ENCODE measurements at places on chromosomes 3 and 15.

- no peak for DNase-seq
These were observed 15.5 kb upstream of the PCSK6 start for GRCh38 chr15:101504866-101505609.

- peak; percentile 75 for DNase-seq
These were observed 8.4 kb upstream of the MINDY2 start for GRCh38 chr15:58762731-58763130.

GRCh38 chr3:66076861-66077470, 38.2 kb upstream of the MAGI1 start:
- no peak for DNase-seq

DNA sequence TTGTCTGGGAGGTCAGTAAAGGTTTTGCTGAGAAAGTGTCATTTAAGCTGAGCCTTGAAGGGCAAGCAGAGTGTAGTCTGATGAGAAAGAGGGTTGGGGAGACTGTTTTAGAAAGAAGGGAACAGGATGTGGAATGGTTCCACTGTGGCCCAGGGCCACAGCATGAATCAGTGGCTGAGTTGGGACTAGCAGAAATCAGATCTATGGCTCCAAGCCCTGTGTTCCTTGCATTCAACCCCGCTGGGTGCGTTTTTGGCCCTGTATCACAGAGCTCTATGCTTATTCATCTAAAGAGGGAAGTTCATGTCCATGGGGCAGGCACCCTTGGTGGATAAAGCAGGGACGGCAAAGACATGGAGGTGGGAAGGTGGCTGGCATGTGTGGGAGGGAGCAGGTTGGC, 151.3 kb downstream of the CACNA1D start:
- DNase-seq: no peak

DNA sequence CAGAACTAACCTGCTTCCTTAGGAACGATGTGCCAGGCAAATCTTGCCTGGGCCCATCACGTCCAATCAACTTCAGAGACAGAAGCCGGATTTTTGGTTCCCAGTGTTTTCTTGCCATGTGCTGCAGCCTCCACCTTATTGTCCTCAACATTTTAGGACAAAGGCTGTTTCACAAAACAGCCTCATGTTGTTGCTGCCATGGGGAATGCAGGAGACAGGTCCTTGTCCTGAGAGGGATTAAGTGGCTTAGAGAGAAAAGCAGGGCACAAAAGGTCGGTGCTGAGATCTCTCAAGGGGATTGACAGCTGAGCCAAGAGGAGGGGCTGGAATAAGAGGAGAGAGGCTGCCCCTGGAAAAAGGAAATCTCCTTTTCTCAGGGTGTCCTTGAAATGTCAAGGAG, 11.3 kb upstream of the NMNAT3 start:
- no peak for DNase-seq

DNA sequence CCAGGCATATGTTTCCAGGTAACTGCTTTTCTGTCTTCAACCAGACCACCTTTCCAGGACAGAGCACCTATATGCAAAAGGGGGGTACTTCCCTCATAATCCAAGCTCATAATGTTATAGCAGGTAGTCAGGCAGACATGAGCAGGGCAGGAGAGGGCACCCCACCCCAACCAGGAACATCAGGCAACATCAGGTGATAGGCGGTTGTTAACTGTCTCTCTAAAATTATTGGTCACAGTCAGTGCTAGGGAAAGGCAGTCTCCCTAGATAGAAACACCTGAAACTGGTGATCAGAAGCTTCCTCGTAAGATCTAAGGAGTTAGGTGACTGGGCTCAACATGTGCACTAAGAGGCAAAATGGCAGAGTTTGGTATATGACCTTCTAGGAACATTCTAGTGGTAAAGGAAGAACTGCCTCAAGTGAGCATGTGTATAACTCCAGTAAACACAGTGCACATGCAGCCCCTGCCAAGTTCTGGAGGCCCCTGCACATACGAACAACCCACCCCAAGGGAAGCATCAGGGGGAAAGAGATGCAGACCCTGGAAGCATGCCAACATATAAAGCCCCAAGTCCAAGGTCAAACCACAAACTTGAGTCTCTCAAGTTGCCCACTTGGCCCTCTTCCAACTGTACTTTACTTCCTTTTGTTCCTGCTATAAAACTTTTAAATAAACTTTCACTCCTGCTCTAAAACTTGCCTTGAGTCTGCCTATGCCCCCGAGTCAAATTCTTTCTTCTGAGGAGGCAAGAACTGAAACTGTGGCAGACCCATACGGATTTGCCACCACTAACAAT, 270.9 kb downstream of the ULK4 start:
- no peak for DNase-seq

DNA sequence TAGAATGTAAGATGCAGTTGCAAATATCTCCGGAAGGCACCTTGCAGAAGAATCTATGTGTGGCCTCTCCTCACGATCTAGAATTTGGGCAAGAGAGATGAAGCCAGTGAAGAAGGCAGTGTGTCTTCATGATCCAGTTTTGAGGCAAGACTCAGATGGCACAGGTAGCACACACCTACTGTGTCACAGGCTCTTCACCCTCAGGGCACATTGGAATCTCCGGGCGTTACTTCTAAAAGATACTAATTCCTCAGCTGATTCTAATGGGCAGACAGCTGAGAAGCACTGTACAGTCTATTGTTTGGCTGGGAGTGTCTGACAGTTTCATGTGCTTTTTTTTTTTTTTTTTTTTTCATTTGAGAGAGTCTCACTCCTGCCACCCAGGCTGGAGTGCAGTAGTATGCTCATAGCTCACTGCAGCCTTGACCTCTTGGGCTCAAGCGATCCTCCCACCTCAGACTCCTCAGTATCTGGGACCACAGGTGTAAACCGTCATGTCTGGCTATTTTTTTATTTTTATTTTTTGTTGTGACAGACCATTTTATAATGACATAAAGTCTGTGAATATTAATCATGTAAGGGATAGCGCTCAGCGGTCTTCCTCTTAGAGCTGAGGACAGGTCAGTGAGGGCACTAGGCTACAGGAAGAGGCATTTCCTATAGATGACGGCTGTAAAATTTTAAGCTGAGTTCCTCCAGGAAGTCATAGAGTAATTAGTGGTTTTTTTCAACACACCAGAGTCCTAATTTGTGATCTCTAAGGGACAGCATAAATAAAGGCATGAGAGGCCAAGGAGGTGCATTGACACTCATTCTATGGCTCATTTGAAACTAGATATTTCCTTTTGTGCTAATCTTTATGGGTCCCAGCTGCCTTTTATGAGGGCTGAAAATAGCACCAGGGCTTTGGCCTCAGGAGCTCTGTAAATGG, 4.0 kb downstream of the C3orf52 start:
- DNase-seq: no peak

- DNase-seq: no peak
These were observed 139.1 kb downstream of the SAMMSON start for GRCh38 chr3:70138606-70139005.

DNA sequence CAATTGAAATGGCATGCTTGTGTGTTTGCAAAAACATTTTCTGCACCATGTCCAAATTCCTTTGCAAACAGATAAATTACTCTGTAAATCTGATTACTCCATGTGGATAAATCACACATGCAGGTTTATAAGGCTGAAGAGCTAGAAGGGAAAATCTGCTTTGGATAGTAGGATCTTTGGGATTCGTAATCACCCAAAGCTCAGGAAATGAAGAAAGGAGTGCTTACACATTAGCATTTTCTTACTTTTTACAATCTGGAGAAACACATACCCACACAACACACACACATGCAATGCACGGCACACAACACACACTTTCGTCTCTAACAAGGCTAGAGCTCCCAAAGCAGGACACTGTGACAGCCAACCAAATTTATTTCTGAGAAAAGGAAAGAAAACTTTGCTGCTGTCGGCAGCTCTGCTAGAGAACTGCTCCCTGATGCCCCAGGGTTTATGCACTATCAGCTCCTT, 2.1 kb downstream of the LSAMP start:
- peak; percentile 21 for DNase-seq

GRCh38 chr15:34588046-34588674, 4.7 kb upstream of the GOLGA8B start:
- peak; percentile 77 for DNase-seq

DNA sequence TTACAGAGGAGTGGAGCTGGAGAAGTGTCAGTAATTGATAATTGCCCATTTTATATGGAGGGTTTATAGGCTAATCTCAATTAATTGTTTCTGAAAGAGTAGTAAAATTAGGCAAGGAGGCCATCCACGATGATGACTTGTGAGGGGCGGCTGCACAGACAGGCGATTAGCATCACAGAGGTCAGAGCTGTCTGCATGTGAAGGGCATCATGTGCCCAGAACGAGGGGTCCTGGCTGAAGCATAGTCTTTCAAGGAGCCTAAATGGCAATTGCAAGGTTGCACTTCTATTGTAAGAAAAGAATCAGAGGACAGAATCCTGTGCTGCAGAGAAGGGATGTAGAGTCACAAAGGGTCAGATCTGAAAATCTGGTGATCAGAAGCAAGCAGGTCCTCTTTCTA, 196.6 kb downstream of the EBLN2 start:
- no peak for DNase-seq

- DNase-seq: no peak
These were observed 42.7 kb downstream of the BFSP2 start for GRCh38 chr3:133442518-133442917.

- DNase-seq: no peak
These were observed 23.2 kb downstream of the CTNNB1 start for GRCh38 chr3:41222501-41222900.

GRCh38 chr15:35880896-35881295, 334.9 kb upstream of the DPH6 start:
- no peak for DNase-seq

GRCh38 chr3:129576514-129577352, 29.7 kb downstream of the PLXND1 start:
- DNase-seq: peak; percentile 82

- peak; percentile 1 for DNase-seq
These were observed 1178.0 kb downstream of the ROBO1 start for GRCh38 chr3:78589778-78590177.

DNA sequence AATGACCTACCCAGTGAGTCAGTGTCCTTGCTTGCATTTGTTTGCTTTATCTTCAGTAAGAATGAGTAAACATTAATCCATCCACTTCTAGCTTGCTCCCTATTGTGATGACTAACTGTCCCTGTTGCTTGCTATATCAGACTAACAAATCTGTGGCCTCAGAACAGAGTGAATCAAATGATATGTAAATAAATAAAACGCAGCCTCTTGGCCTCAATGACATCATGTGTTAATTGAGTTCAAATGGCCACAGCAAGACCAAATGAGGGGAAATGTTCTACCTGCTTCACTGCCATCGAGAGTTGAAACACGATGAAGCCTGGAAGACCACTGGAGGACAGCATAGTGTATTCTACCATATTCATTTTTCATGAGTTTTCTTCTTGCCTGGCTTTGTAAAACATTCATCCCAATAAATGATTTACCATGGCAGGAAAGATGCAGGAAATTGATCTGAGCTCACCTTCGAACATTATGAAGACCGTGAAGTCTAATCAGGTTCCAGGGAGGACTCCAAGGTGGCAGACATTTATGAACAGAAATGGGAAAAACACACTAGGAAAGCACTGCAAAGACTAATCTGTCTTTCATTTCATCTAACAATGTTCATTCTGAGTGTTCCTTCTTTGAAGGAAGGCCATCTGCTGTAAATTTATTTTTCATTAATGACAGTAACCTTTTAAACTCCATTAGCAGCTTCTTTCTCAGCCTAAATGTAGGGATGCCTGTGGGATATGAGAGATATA, 1144.5 kb downstream of the TUSC7 start:
- DNase-seq: no peak

GRCh38 chr3:167318996-167319615, 61.0 kb downstream of the ZBBX start:
- peak; percentile 28 for DNase-seq

GRCh38 chr15:90063770-90064247, 38.5 kb downstream of the IDH2 start:
- peak; percentile 13 for DNase-seq

DNA sequence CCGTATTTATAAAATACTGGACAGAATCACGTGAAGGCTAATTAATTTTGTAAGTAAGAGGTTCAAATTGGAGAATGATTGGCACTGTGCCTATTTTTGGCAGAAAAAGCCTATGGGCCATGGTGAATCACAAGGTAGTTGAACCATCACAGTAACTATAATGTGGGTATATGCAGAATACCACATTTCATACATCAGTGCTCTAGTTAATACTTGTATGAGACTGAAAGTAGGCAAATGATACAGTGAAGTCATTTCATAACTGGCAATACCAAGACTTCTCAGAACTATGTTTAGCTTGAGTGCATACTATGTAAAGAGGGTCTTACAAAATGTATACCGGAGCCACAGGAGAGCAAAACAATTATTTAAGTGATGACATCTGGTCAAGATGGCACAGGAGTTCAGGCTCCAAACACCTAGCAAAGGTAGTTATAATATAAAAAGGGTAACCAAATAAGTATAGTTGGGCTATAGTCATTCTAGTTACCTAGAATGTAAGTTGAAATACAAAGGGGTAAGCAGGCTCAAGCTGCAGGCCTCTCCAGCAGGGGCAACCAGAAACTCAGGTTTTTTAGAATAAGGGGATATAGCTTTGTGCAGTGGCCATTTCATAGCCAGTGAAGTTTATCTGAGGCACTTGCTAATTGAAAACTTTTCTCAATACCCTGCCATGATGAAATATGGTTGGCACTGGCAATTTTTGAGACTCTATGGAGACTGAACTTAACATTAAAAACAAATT, 19.1 kb downstream of the GPR160 start:
- no peak for DNase-seq

GRCh38 chr15:89457086-89457485, 39.3 kb downstream of the RHCG start:
- no peak for DNase-seq

GRCh38 chr3:122992676-122993075, 34.9 kb downstream of the SEMA5B start:
- DNase-seq: no peak

DNA sequence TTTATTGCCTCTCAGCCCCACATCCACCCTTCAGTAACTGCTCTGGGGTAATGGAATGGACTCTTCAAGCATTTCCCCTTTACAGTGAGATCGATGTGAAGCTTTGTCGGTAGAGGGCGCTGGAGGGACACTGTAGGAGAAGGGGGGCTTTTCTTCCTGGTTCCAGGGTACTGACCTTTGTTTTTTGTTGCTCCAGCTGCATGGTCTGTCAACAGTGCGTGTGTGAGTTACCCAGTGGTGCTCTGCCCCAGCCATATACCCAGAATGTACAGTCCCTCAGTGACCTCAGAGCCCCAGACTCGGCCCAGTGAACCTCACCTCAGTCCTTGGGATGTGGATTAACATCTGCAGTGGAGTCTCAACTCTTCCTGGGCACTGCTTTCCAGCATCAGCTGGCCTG, 180.3 kb upstream of the TSC22D2 start:
- DNase-seq: peak; percentile 55

All from NCI-H2081 (cell line).